Pulmonary artery endothelial cell (primary cell): ENCODE measurements at places on chromosomes 1 and 21. TPM values are rescaled to one million over a fixed set of nuclear protein-coding genes. Genes with fewer than 3 reads are reported as not detected.

The LEMD1 gene
- total RNA-seq = not detected in 2 replicates

The CELA2B gene
- total RNA-seq = not detected in 2 replicates

The JTB gene
- 97.2 and 145 TPM in 2 replicates for total RNA-seq

The KRTAP21-2 gene
- total RNA-seq = not detected in 2 replicates

The IL19 gene
- total RNA-seq = not detected in 2 replicates

The PLEKHA6 gene
- 5.7 and 6.8 TPM in 2 replicates for total RNA-seq

DNA sequence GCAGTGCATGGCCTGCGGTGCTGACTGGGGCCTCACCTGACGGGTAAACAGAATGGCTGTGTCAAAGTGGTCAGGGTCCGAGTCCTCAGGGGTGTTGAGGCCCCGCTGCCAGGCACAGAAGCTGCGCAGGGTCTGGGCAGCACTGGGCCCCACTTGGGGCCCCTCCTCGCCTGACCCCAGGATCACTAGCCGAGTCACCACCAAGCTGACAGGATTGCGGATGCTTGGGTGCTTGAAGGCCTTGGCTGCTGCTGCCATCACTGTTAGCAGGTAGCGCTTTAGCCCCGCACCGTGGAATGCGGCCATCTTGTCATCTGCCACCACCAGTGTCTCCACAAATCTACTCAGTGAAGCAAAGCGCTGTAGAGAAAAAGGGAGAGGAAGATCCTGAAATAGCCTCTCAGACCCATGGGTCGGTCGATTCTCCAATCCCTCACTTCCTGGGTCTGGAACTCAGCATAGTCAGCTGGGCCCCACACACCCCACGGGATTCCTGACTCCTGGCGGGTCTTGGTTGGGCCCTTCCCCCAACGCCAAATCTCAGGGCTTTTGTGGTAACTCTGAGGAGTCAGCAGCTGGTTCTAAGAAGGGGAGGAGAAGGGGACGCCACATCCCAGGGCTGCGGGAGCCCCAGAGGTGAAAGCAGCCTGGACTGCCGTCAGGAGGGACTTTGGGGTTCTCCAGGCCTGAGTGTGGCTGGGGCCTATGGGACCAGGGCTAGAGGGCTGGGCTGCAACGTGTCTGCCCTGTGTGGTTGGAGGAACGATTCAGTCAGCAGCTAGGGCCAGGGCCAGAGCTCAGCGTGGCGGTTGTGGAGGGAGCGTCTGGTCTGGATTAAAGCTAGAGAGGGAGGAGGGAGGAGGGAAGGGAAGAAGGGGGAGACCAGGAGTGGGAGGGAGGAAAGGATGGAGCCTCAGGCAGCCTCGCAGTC is 2.1 kb downstream of the ADAMTS4 start:
- no peak for DNase-seq

DNA sequence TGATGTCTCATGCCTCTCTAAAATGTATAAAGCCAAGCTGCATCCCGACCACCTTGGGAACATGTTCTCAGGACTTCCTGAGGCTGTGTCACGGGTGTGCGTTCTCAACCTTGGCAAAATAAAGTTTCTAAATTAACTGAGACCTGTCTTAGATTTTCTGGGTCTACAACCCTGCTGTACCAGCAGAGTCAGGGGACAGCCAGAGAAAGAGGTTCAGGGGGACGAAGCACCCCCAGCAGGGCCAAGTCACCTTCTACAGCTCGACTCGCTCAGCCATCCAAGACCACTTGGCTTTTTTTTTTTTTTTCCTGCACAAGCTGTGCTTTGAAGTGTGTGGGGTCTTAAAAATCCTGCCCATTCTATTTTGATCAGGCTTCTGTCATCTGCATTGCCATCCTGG is 28.5 kb upstream of the PDE9A start:
- no peak for DNase-seq

DNA sequence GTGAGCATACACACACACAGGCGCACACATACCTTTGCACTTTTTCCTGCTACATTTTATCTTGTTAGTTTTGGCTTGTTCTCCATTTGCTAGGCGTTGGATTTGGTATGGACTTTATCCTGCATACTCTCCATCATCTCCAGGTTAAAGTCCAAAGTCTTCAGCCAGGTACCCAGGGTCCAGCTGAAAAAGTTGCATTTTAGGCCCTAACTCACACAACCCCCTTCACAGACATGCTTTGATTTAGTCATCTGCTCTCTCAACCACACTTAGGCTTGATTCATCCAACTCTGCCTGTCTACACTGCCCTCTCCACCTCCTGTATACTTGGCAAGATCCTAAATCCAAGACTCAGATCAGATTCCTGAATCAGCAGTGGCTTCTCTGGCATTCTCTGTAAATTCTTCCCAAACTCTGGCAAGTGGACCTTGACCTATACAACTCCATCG is 10.7 kb upstream of the LAMB3 start:
- no peak for DNase-seq

DNA sequence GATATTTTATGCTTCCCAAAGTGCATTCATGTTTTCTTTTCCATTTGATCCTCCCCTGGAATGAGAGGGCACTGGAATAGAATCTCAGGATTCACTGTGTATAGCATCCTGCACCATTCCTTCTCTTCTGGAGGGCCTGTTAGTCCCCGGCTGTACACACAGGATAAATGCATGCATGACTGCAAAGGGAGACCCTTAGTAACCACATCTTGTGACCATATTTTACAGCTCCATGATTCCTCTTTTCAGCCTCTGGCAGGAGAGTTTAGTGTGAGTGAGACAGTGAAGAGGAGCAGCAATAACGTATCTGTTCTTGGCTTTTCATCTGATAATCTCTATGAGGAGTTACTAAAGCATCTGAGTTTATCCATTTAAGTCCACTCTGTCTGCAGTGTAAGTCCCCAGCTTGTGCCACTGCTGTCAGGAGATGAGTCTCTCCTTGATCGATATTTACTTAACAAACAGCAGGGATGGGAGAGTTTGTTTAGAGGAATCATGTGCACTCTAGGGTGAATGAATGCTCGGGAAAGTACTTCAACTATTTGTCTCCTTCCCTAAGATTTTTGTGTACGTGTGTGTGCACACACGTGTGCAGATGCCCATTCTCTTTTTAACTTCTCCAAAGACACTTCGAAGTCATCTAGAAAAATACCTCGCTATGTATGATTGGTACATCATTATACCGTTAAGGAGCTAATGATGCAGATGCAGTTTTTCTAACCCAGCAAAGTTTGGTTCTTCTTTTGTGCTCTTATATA is 41.1 kb downstream of the PROX1 start:
- DNase-seq = no peak

DNA sequence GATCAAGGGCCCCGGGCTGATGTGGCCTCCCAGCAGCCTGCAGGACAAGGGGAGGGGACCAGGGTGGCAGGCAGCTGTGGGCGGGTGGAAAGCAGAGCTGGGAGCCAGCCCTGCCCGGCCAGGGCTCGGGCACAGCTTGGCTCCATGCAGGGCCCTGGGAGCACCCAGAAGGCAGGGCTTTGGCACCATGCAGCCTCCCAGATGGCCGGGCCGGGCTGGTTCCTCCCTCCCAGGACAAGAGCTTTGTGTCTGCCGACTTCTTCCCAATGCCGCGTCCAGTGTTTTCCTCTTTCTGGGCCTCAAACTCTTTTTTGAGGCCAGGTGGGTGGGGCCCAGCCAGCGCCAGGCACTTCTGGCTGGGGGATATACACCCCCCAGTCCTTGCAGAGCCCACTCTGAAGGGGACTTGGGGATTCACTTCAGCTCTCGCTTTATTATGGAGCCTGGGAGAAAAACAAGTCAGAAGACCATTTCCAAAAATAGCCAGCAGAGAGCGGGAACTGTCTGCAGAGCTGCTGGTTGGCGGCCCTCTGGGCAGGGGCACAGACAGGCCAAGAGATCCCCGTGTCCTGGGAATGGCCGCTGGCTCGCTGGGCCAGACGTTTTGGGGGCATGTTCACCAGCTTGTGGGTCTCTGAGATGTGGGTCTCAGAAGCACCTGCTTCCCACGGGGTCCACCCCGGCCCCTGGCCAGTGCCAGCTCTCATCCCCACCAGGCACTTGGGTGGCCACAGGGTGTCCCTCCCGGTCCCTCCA is 103.8 kb upstream of the ARHGEF16 start:
- no peak for DNase-seq

DNA sequence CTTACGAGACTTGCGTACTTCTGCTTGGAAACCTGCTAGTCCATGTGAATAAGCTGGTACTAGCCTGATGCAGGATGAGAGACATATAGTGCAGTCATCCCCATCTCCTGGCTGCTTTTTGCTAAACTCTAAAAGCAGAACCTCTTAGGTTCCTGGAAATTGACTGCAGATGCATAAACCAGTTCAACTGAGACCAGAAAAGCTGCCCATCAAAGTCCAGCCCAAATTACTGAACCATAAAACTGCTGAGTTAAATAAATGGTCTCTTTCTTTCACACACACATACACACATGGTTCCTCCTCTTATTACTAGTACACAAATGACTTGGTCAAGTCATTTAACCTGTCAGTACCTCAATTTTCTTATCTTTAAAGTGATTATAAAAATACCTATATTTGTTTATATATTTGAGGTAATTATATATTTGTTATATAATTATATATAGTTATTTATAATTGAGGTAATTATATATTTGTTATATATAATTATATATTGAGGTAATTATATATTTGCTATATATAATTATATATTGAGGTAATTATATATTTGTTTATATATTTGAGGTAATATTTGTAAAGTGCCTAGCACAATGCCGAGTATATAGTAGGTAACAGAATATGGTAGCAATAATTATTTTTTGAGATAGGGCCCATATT is 25.2 kb upstream of the RABGAP1L start:
- no peak for DNase-seq

GRCh38 chr1:197911857-197912696 is 5.1 kb upstream of the LHX9 start:
- no peak for DNase-seq

DNA sequence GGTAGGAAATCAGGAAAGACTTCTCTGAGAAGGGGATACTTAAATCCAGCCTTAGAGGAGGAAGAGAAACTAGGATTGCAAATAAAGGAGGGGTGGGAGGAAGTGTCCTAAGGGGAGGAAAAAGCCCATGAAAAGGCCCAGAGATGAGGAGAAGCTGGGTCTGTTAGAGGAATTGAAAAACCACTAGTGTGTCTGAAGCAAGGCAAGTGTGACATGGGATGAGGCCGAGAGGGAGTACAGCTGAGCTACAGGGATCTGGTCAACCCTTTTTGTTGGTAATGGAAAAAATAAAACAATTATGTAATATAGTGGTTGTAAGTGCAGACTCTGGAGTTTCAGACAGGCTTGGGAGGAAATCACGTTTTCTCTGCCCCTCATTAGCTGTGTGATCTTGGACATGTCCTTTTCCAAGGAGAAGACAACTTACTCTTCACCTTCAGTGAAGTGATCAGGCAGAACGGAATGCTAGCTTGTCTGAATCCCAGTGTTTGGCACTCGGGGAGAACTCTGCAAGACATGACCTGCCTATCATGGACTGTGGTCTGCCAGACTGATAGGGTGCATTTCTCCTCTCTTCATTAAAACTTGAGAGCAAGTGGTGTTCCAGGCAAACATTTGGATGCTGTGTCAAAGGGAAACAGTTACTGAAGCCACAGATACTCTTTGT is 7.4 kb upstream of the S100A10 start:
- no peak for DNase-seq

GRCh38 chr1:58722967-58723366 is 23.1 kb upstream of the MYSM1 start:
- no peak for DNase-seq

DNA sequence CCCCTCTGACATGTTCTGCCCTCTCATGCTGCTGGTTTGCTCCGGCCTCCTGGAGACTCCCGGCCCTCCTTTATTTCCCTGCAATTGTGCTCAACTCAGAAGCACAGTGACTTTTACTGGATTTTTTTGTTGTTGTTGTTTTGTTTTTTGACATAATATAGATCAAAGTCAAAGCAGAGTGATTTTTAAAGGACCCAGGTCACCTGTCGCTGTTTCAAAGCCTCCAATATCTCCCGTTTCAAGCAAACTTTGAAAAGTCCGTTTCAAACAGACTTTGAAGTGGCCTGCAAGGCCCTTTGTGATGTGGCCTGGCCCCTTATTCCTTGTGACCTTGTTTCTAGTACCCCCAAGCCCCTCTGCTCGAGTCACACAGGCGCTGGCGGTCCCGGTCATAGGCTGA is 58.1 kb downstream of the TBCE start:
- DNase-seq = no peak

DNA sequence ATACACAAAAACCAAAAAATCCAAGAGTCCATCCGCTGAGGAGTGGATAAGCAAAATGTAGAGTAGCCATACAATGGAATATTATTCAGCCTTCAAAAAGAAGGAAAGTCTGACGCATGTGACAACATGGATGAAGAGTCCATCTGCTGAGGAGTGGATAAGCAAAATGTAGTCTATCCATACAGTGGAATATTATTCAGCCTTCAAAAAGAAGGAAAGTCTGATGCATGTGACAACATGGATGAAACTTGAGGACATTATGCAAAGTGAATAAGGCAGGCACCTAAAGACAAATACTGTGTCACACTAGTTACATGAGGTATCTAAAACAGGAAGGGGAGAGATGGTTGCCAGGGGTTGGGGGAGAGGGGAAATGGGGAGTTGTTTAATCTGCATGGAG is 14.0 kb upstream of the IGSF21 start:
- no peak for DNase-seq

DNA sequence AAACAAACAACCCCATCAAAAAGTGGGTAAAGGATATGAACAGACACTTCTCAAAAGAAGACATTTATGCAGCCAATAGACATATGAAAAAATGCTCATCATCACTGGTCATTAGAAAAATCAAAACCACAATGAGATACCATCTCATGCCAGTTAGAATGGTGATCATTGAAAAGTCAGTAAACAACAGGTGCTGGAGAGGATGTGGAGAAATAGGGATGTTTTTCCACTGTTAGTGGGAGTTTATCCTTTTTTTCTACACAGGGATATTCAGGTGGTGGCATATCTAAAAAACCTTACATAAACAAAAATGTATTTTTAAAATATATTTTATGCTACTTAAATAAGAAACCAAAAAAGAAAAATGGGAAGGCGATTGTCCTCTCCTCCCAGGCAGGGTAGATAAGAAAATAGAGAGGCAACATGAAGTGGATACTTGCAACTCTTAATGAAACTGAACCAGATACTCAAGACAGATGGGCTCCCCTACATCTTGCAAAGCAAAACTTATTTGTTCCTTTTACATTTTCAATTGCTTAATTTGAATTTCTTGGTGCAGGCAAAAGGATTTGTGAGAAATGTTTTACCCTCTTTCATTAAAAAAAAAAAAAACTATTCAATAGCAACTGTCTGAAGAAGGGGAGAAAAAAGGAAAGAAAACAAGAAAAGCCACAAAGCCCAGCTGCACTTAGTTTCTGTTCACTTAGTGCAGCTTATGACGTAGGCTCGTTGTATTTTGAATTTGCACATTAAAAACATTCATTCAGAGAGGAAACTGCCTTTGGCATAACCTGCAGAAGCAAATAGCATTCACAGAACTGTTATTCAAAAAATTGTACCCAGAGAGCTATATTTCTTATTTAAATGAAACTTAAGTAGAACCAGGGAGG is 36.9 kb upstream of the RGS1 start:
- no peak for DNase-seq

- no peak for DNase-seq
Observed at GRCh38 chr1:157739229-157739901, 37.6 kb downstream of the FCRL2 start.

- DNase-seq = no peak
Observed at GRCh38 chr1:29398431-29398830, 162.1 kb downstream of the PTPRU start.

- DNase-seq = no peak
Observed at GRCh38 chr21:18340387-18340942, 63.1 kb downstream of the TMPRSS15 start.
